ENCODE measurements at places on chromosomes 12 and 14.

- no peak for DNase-seq
These were observed 9.6 kb upstream of the SNAPC1 start for GRCh38 chr14:61752626-61753025.

DNA sequence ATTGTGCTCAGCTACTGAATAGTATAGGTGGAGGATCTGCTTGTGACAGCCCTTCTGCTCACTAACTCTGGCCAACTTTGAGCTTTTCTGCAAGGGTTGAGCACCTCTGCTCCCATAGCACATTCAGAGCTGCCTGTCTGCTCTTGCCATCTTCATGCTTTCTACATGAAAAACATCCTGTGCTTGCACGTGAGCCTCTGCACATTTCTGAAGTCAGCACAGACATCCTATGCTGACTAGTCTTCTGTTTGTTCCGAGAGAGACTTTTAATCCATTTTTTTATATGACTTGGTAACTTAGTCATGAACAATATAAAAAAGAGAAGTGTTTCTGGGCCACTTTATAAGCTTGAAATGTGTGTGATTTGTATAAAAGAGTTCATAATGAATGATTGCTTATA, 969.3 kb downstream of the TMTC2 start:
- no peak for DNase-seq

GRCh38 chr12:27650011-27650410, 46.2 kb upstream of the REP15 start:
- DNase-seq = no peak

GRCh38 chr12:13435235-13435933, 238.9 kb downstream of the EMP1 start:
- no peak for DNase-seq

GRCh38 chr14:45091710-45092109, 7.8 kb downstream of the PRPF39 start:
- no peak for DNase-seq

- no peak for DNase-seq
These were observed 136.2 kb downstream of the SLCO1B3 start for GRCh38 chr12:20946732-20947131.

DNA sequence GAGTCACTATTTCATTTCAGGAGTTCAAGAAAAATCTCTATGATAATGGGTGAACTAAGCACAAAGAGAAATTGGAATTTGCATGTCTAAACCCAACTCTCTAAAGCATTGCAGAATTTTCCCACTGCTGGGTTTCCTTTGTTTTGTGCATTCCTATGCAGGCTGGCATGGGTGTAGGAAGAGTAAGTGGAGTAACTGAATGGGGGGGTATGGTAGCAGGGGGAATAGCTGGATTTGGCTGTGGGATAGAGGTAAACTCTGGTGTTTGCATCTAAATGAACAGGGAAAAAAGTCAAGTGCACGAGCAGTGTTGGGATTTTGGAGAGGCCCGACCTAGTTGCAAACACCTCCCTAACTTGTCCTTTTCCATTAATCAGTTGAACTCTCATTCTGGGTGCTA, 159.1 kb downstream of the ANO4 start:
- DNase-seq = no peak

- no peak for DNase-seq
These were observed 41.7 kb upstream of the LTA4H start for GRCh38 chr12:96077081-96077480.

- no peak for DNase-seq
These were observed 44.8 kb downstream of the GCH1 start for GRCh38 chr14:54857830-54858269.
